ENCODE measurements at places on chromosomes 4 and X.
A peak's percentile ranks its signal among the peaks of the same experiment; 100 is the strongest.

DNA sequence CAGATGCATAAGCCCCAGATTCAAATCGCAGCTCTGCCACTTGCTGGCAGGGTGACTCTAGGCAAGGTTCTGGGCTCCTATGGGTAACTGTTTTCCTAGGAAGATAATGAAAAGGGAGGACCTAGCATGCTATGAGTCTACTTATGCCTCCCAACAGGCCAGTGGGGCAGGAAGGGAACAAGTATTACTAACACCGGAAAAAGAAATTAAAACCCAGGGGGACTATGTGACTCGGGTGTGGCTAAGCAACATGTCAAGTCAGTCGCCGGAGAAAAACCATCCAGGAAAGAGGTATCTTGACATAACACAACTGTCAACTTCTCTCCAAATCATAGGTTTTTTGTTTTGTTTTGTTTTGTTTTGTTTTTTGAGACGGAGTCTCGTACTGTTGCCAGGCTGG is 45.5 kb upstream of the RBPJ start:
- no peak for DNase-seq

DNA sequence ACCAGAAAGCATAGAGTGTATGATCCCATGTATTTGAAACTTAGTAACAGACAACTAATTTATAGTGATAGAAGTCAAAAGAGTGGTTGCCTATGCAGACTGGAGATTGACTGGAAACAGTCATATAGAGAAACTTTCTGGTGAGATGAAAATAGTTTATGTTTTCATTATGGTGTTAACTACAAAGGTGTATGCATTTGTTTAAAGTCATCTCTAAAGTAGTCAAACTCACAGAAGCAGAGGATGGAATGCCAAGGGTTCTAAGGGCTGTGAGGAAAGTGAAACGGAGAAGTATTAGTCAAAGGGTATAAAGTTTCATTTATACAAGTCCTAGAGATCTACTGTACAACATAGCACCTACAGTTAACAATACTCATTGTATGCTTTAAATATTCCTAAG is 45.8 kb downstream of the ENOX2 start:
- DNase-seq, result no peak

DNA sequence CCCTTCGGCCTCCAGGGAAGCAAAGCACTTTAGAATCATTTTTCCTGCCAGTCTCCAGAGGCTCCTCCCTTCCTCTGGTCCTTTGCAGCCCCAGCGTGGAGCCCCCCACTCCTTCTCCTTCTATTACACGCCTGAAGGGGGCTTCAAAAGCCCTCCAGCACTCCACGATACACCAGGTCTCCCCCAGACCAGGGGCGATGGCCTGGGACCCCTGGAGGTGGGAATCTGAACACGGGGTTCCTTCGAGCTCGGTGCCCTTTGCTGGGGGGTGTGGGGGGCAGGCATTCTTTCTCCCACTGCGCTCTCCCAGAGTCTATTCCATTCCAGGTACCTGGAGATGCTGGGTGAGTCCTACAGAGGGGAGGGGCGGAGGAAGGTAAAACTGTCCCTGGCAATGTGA is 97.6 kb downstream of the HMX1 start:
- DNase-seq, result no peak

GRCh38 chr4:120771907-120772306 is 150.6 kb downstream of the PRDM5 start:
- no peak for DNase-seq

DNA sequence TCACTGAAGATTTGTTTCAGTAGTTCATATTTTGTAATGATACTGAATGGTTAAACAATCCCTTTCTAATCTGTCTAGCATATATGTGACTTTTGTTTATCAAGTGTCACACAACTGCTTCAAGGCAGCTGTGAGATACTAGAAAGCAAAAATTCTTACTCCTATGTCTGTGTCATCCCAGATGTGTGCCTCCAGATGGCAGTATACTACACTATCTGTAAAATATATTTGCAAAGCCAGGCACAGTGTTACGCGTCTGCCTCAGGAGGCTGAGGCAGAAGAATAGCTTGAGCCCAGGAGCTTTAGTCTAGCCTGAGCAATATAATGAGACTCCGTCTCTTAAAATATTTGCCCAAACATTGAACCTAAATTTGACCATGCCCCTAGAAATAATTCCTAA is 4.0 kb downstream of the NUDT10 start:
- DNase-seq, result peak; percentile 68

GRCh38 chrX:2425286-2426071 is 75.3 kb downstream of the DHRSX start:
- DNase-seq, result peak; percentile 21

GRCh38 chr4:3413217-3413671 is 28.5 kb upstream of the HGFAC start:
- no peak for DNase-seq

DNA sequence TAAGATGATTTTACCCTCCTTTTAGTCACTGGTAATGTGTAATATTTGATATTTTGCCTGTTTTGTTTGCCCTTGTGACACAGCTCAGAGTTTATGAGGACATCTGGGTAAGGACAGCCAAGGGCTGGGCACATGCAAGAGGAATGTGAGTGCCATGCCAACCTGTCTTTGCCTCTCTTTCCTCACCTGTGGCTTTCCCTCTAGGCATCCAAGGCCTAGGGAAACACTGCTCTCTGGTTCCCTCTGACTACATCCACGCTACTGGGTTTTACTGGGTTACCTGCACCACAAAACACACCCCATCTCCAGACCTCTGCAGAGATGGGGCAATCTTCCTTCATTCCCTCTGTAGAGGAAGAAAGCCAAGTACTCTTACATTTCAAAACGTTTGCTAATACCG is 7.7 kb downstream of the HPGDS start:
- DNase-seq, result no peak

GRCh38 chr4:38782452-38783108 is at the start of gene TLR10:
Gene TLR10 (minus strand): TSS chr4:38782990. CDS start chr4:38775590, 7,400 bp downstream.
- peak; percentile 95 for DNase-seq

DNA sequence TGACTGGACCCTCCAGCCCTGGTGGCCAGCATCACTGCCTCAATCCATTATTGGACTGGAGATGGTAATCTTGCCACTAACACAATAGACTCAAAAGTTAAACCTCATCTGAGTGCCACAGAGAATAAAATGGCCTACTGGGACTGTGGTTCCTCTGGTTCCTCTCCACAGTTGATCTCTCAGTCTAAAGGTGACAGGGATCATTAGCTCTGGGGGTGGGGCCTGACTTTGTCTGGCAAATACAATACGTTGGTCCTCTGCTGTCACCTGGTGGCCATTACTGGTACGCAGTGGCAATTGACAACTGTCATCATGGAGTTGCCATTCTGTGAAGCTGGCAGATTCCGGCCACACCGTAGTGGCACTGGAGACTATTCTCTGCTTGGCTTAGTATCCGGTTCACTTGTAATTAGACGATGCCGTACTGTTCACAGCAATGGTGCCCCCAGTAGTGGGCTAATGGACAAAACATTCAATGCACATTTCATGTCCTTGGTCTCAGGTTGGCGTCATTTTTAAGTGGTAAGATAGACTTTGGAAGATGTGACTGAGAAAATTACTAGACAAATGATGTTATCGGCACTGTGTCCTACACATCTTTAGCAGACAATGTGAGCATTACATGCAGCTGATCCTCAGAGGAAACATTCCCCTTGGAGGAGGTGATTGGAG is 6.7 kb downstream of the FGFBP2 start:
- DNase-seq, result peak; percentile 82

GRCh38 chr4:176271749-176272148 is 2.7 kb upstream of the ASB5 start:
- no peak for DNase-seq

GRCh38 chr4:37455301-37456131 is 211.0 kb downstream of the NWD2 start:
- DNase-seq, result no peak

- peak; percentile 53 for DNase-seq
Observed at GRCh38 chrX:48945517-48946348, 11.7 kb downstream of the OTUD5 start.

DNA sequence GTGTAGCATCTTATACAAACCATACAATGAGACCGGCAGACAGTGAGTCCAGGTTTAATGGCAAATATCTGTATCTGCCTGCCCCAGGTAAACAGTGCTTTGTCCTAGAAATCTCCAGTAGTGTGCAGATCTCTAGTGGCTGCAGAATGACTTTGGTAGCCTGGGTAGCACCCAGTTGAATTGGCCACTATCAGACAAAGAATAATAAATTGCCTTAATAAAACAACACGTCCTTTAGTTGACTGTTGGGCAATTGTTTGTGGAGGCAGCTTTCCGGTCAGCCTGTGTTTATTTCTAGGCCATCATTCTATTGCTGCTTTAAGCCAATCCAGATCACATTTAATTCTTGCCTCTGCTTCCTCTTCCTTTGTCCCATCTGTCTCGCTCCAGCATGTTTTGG is 52.5 kb downstream of the SNX25 start:
- DNase-seq, result no peak

- no peak for DNase-seq
Observed at GRCh38 chr4:123198706-123199105, 197.9 kb upstream of the SPRY1 start.

DNA sequence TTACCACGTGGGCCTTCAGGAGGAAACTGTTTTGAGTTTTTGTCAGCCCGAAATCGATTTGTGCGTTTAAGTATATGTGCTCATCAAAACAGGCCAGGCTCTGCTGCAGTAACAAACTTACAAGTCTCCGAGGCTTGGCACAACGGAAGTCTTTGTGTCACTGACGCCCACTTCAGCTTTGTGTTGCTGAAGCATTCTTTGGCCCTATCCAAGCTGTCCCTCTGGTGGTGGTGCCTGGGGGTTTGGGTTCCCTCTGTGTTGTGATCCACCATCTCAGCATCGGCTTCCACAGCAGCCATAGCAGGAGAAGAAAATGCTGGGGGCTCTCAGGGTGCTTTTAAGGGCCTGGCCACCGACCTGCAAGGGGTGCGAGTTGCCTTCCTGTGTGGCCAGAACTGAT is 176.4 kb downstream of the PTTG2 start:
- no peak for DNase-seq

GRCh38 chr4:55795341-55795740 is 24.2 kb upstream of the EXOC1L start:
- DNase-seq, result no peak

DNA sequence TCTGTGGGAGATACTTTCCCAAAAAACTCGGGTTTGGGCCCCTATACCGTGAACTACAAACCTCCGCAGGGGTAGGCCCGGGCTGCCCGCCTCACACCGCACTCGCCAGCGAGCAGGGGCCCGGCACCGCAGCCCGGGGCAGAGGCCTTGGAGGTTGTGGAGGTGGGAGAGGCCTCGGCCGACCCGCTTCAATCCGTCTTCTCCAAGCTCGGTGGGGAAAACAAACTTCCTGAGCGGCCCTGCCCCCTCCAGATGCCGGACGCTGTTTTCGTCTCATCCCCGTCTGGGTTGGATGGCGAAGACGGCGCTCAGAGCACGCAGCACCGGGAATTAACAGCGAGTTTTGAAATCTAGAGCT is 442 bp upstream of the MCUB start:
- DNase-seq, result peak; percentile 33

DNA sequence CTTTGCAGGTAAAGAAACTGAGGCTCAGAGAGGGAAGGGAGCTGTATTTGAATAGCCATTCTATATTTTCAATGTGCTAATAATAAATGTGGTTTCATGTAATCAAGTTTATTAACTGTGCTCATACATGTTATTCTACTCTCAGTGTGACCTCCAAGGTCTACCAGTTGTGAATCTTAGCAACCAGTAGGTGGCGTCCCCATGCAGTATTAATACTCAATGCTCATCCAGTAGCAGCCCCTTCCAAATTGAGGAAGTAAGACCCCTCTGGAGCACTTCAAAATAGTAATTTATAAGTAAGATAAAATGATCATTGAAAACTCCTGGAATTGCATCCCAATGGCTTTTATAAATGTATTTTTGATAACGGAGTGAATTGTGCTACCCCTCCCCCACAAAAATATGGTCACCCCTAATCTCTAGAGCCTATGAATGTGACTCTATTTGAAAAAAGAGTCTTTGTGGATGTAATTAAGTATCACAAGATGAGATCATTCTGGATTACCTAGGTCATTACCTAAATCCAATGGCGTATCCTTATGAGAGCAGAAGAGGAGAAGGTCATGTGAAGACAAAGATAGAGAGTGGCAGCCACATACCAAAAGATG is 20.4 kb upstream of the SEPSECS start:
- DNase-seq, result peak; percentile 80

- no peak for DNase-seq
Observed at GRCh38 chrX:49858341-49858740, 20.9 kb upstream of the USP27X start.

GRCh38 chr4:138055890-138056289 is 186.3 kb downstream of the SLC7A11 start:
- no peak for DNase-seq

- peak; percentile 62 for DNase-seq
Observed at GRCh38 chrX:7925867-7926472, 1.2 kb downstream of the PNPLA4 start.

DNA sequence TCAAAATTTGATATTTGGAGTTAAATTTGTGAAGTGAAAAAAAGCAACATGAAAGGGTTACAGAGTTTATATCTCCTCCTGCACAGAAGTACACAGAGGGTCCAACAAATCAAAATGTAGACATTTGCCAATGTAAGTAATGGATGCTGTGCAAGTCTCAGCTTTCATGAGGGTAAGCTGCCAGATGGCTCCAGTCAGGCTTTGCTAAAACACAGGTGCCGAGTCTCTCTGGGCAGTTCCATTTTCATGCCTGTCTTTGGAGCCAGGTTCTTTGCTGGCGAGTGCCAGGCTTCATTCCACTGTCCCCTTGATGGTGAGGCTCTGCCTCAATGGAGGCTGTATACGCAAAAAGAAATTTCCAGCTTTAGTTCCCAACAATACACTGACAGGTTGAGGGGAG is 27.9 kb downstream of the SLC4A4 start:
- DNase-seq, result no peak

DNA sequence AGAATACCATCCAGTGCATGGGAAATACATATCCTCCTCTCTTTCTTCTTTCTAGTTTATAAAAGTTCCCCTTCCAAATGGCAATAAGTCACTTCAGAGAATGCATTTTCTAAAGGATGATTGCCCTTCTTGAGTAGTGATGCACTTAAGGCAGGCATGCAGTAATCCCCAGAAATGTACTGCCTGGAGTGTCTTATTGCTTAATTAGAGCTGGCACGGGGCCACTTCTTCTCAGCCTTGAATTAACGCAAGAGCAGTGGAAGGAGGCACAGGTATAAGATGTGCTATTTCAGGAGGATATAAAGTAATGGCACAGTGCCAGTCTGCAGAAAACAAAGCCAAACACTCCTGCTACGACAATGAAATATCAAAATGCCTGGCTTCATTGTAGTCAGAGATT is 371.4 kb upstream of the FAM241A start:
- no peak for DNase-seq

DNA sequence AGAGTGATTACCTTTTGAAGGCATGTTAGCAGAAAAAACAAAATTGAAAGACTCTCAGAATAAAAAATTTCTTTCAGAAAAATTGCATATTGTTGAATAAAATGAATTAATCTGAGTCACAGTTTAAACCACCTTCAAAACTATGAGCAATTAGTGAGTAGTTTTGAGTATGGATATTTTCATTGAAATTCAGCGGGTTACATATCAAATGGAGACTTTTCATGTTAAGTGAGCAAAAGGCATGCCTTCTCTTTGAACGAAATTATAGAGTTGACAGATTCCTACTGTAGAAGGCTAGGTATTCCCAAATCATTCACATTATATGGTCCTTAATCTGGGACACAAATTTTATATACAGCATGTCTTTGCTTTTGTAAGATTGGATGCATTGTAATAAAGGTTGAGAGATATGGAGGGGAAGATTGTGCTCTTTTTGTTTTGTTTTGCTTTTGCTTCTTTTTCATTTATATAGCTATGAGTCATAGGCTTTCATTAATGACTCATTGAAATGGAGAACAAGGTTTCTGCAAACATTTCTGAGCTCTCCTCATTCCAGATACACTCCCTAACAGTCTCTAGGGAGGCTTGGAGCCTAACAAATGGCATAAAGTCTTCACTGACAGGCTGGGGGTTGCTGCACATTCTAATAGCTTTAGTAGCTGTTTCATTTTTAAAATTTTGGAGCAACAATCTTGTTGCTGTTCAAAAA is 21.6 kb downstream of the PCDH18 start:
- DNase-seq, result no peak

Measured in OCI-LY7 (cell line).